ENCODE measurements at places on chromosomes 7 and 10. TPM values are rescaled to one million over a fixed set of nuclear protein-coding genes. Genes with fewer than 3 reads are reported as not detected.

SORCS1 gene
- total RNA-seq: not detected

GNAT3 gene
- not detected for total RNA-seq

ZCCHC24 gene
- 101 TPM for total RNA-seq

ZNF438 gene
- total RNA-seq: 6.5 TPM

NRAP gene
- not detected for total RNA-seq

AGR2 gene
- total RNA-seq: not detected

CCL24 gene
- not detected for total RNA-seq

IL6 gene
- 20.2 TPM for total RNA-seq

FAM20C gene
- total RNA-seq: 70.4 TPM

GRK5 gene
- 17.0 TPM for total RNA-seq

UNCX gene
- total RNA-seq: 0.12 TPM

DRGX gene
- total RNA-seq: not detected

ENTPD1 gene
- 0.32 TPM for total RNA-seq

IL15RA gene
- 3.0 TPM for total RNA-seq

ACTL6B gene
- not detected for total RNA-seq

SUGCT gene
- total RNA-seq: 14.1 TPM

NEBL gene
- not detected for total RNA-seq

PCBD1 gene
- 22.0 TPM for total RNA-seq

WDR86 gene
- 0.24 TPM for total RNA-seq

TMEM196 gene
- not detected for total RNA-seq

IFIT3 gene
- 59.7 TPM for total RNA-seq

DMBT1 gene
- 0.12 TPM for total RNA-seq

DENND2A gene
- 61.8 TPM for total RNA-seq

RHEB gene
- total RNA-seq: 43.3 TPM

CNTNAP2 gene
- total RNA-seq: 0.65 TPM

TNS3 gene
- total RNA-seq: 128 TPM

SMARCD3 gene
- 52.7 TPM for total RNA-seq
